Aortic smooth muscle cell (primary cell): ENCODE measurements at places on chromosomes 13 and 19. TPM values are rescaled to one million over a fixed set of nuclear protein-coding genes. Genes with fewer than 3 reads are reported as not detected.

The ZNF793 gene
- 0.87 and 1.6 TPM in 2 replicates for total RNA-seq

The CEACAM16 gene
- not detected in 2 replicates for total RNA-seq

The MEIS3 gene
- 3.8 and 11.0 TPM in 2 replicates for total RNA-seq

The DIRAS1 gene
- 0.66 and 2.9 TPM in 2 replicates for total RNA-seq

The IRF2BP1 gene
- total RNA-seq = 17.8 and 21.4 TPM in 2 replicates

The IL12RB1 gene
- 0.06 and 0.26 TPM in 2 replicates for total RNA-seq

The PNMA8B gene
- total RNA-seq = 1.5 and 2.1 TPM in 2 replicates

The SPC24 gene
- total RNA-seq = 69.1 and 70.3 TPM in 2 replicates

The FGF22 gene
- 0.06 and 0.26 TPM in 2 replicates for total RNA-seq

The KIR2DL4 gene
- not detected in 2 replicates for total RNA-seq

The ZNF813 gene
- total RNA-seq = 2.7 and 3.7 TPM in 2 replicates

The ZNF835 gene
- total RNA-seq = 0.50 and 1.8 TPM in 2 replicates

The CGB3 gene
- not detected in 2 replicates for total RNA-seq

The SNAPC2 gene
- 13.5 and 18.9 TPM in 2 replicates for total RNA-seq

The LILRB3 gene
- total RNA-seq = not detected in 2 replicates

The PBX4 gene
- 0.26 TPM in 1 of 2 replicates, not detected in the other for total RNA-seq

The KHSRP gene
- total RNA-seq = 82.6 and 87.7 TPM in 2 replicates

The RGS9BP gene
- total RNA-seq = 0.26 and 0.31 TPM in 2 replicates

The C1QTNF9B gene
- total RNA-seq = not detected in 2 replicates

The MTUS2 gene
- total RNA-seq = under 0.01 and 0.25 TPM in 2 replicates

The FUT2 gene
- total RNA-seq = not detected in 2 replicates

The SUGT1 gene
- 35.0 and 42.7 TPM in 2 replicates for total RNA-seq

The SHISA7 gene
- total RNA-seq = not detected in 2 replicates

The FREM2 gene
- not detected in 2 replicates for total RNA-seq

The OR7A5 gene
- total RNA-seq = not detected in 2 replicates

The GTF2F1 gene
- total RNA-seq = 51.9 and 70.5 TPM in 2 replicates

The KLK13 gene
- total RNA-seq = not detected in 2 replicates

The SIGLEC8 gene
- not detected in 2 replicates for total RNA-seq

The KLK2 gene
- not detected in 2 replicates for total RNA-seq

The ZNF154 gene
- total RNA-seq = 5.4 and 7.1 TPM in 2 replicates

The ZNF559 gene
- total RNA-seq = 11.0 and 13.7 TPM in 2 replicates

The CNN1 gene
- 0.81 and 1.7 TPM in 2 replicates for total RNA-seq

The ONECUT3 gene
- total RNA-seq = not detected in 2 replicates

The MEF2B gene
- not detected in 2 replicates for total RNA-seq

The PLIN5 gene
- total RNA-seq = not detected in 2 replicates

The CEACAM7 gene
- not detected in 2 replicates for total RNA-seq

The WDR88 gene
- total RNA-seq = not detected in 2 replicates

The GRIK5 gene
- 3.4 and 5.9 TPM in 2 replicates for total RNA-seq

The IGFL3 gene
- not detected in 2 replicates for total RNA-seq

The MATK gene
- not detected in 2 replicates for total RNA-seq

The EPSTI1 gene
- 0.79 and 1.9 TPM in 2 replicates for total RNA-seq

The LHB gene
- not detected in 2 replicates for total RNA-seq

The CD209 gene
- not detected in 2 replicates for total RNA-seq

The ZNF728 gene
- total RNA-seq = 0.40 and 0.62 TPM in 2 replicates

The PODNL1 gene
- total RNA-seq = 0.66 and 0.87 TPM in 2 replicates

The GIPR gene
- total RNA-seq = 0.12 and 0.26 TPM in 2 replicates

The ZNF497 gene
- 0.53 and 0.68 TPM in 2 replicates for total RNA-seq

The CEBPA gene
- total RNA-seq = under 0.01 TPM in 1 of 2 replicates, not detected in the other

The CABP5 gene
- not detected in 2 replicates for total RNA-seq

The ATCAY gene
- not detected in 2 replicates for total RNA-seq
